ENCODE measurements at places on chromosomes 5 and 9. TPM values are rescaled to one million over a fixed set of nuclear protein-coding genes. Genes with fewer than 3 reads are reported as not detected.
A peak's percentile ranks its signal among the peaks of the same experiment; 100 is the strongest.

ST8SIA4 gene
- total RNA-seq: 5.6 TPM

C9orf153 gene
- 0.24 TPM for total RNA-seq

DND1 gene
- 0.52 TPM for total RNA-seq

HTR4 gene
- 0.32 TPM for total RNA-seq

ZFR gene
- total RNA-seq: 80.4 TPM

- peak; percentile 82 for DNase-seq
Observed at GRCh38 chr9:89497978-89498851, at the start of gene SEMA4D. TSS of gene SEMA4D (minus strand) at chr9:89498113. CDS start at chr9:89405456, 92,657 bp downstream.

GRCh38 chr9:129835860-129836223 lies 584 bp downstream of the USP20 start:
- no peak for DNase-seq

- no peak for DNase-seq
Observed at GRCh38 chr9:81150016-81150625, 539.2 kb downstream of the TLE1 start.

GRCh38 chr5:77957-78804 lies 13.8 kb upstream of the PLEKHG4B start:
- peak; percentile 76 for DNase-seq

- DNase-seq: peak; percentile 9
Observed at GRCh38 chr9:36450110-36450732, 50.2 kb upstream of the RNF38 start.

- no peak for DNase-seq
Observed at GRCh38 chr9:129720181-129720864, 32.5 kb downstream of the PTGES start.

DNA sequence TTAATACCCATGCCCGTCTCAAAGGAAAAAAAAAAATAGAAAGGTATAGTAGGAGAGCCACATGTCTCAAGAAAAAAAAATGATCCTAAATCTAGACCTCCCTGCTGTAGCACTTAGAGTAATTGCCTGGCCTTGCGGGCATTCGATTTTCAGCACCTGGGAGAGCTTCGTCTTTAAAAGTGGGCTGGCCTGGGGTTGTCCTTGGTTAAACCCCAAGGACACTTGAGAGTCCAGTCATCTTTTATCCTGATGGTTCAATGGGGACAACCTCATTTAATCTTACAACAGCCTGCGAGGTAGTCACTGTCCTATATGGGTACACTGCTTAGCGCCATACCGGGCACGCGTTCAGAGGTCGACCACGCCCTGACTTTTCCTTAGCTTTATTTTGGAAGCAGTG lies 60.1 kb downstream of the MAT2B start:
- no peak for DNase-seq

- no peak for DNase-seq
Observed at GRCh38 chr9:114400219-114400618, 12.4 kb upstream of the AKNA start.

GRCh38 chr9:71797266-71797665 lies 29.0 kb upstream of the CEMIP2 start:
- no peak for DNase-seq

All from posterior vena cava (tissue), 2 donors.